ENCODE measurements at places on chromosomes 2 and 18. TPM values are rescaled to one million over a fixed set of nuclear protein-coding genes. Genes with fewer than 3 reads are reported as not detected.

DNA sequence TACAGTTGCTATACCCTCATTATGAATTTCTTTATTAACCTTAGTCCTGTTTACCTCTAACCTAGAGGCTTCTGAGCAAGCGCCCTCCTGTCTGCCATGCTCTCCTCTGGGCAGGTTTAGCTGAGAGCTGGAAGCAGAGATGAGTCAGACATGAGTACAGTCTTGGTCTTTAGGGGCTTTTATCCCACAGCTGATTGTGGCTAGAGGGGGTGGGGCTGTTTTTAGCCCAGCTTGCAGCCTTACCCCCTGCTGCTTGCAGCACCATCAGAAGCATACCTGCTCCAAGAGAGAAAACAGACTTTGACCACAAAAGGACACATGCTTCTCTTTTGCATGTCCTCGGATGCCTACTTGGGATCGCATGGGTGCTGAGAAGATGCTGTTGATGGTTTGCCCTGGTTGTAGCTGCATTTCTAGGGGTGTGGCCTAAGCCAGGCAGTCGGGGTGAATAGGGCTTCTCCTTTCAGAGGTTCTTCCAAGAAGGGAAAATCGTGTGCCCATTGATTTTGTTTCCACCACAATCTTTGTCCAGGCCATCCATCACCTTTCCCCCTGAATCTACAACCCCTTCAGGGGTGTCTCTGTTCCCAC is 115.0 kb upstream of the LGALSL start:
- DNase-seq = no peak

- no peak for DNase-seq
Observed at GRCh38 chr18:73924836-73925235, 222.8 kb downstream of the FBXO15 start.

DNA sequence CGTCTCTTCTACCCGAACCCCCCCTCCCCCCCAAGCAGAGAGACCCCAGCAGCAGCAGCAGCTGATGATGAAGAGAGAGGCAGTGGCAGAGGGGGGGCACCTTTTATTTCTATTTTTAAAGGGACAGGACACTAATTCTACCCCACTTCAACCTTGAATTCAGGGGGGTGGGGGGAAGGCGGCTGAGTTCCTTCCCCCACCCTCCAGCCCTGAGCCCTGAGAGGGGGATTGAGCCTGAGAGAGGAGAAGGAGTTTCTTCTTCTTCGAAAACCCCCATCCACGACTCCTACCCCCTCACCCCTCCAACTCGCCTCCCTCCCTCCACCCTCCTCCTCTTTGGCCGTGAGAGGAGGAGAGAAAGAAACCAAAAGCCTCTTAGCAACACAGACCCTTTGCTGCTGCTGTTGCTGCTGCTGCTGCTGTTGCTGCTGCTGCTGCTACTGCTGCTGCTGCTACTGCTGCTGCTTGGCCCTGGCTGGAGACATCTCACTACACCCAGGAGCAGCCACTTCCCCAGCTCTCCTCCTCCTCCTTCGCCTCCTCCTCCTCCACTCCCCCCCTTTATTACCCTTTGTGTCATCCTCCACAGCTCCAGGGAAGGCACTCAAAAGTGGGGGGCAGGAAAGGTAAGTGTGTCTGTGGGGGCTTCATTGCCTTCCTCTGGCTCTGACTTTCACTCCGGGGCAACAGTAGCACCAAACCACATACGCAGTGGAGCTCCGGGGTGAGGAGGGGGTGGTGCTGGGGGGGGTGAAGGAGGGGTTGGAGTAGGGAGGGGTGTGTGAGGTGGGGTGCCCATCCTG is at the start of gene MBD5:
Gene MBD5, plus strand, starts transcription at position 33 of the 803 bp plus-strand sequence.
- peak; percentile 45 for DNase-seq

DNA sequence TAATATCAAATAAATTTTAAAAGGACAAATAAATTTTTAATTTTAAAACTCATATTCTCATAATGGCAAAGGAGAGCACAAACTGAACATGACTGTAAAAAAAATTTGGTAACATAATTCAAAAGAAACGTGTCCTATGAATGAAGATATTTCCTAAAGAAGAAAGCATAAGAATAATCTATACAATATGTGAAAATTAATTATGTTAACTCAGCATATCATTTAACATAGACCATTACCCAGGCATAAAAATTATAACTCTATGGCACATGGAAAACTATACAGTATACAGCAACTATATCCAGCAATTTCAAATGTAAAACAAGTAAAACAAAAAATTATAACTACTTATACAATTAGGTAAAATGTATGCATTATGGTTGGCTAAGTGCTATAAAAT is 288.1 kb downstream of the SUCLG1 start:
- DNase-seq = no peak

DNA sequence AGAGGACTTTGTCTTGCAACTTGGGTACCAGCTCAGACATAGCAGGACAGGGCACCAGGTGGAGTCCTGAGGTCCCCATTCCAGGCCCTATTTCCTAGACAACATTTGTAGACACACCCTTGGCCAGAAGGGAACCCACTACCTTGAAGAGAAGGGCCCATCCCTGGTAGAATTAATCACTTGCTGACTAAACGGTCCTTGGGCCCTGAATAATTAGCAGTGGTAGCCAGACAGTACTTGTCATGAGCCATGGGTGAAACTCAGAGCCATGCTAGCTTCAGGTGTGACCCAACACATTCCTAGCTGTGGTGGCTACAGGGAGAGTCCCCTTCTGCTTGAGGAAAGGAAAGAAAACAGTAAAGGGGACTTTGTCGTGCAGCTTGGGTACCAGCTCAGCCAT is 28.5 kb upstream of the ACTR2 start:
- no peak for DNase-seq

SPR gene
- 53.9 TPM for total RNA-seq

DNA sequence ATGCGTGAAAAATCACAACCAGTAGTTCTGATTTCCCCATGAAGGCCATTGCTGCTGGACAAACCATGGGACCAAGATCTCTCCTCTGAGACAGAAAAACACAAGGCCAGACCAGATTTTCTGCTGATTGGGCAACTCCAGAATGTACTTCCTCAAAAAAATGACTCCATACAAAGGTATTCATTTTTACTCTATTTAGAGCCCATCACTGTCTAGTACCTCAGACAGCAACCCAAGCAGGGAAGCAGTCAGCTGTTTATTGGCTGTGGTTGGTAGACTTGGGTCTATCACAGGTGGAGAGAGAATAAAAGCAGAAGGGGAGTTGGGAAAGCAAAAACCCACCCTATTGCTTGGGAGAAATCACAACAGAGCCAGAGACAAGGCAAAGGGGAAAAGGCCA is 219.9 kb downstream of the PIK3C3 start:
- no peak for DNase-seq

ARHGAP15 gene
- 5.4 TPM for total RNA-seq

DNA sequence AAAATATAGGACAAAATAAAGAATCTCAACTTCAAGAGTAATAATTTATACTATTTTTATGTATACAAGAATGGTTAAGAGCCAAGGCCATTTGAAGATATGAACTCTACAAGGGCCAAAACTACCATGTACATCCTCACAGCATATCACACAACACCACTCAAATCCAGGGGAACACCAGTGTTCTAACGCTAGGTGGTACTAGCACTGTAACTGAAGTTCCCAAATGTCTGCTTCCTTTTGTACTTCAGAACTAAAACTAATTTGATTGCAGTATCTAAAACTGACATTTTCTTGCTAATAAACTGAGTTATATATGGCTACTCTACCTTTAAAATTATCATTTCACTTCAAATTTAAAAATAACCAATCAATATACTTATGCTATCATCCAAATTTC is 47.0 kb downstream of the REV1 start:
- no peak for DNase-seq

HNRNPA3 gene
- 64.5 TPM for total RNA-seq

OXER1 gene
- 0.40 TPM for total RNA-seq

- DNase-seq = no peak
Observed at GRCh38 chr2:241110607-241111439, 8.7 kb upstream of the MTERF4 start.

GRCh38 chr2:160943414-160943813 is 216.8 kb upstream of the TANK start:
- DNase-seq = no peak

BCS1L gene
- 47.6 TPM for total RNA-seq

DNA sequence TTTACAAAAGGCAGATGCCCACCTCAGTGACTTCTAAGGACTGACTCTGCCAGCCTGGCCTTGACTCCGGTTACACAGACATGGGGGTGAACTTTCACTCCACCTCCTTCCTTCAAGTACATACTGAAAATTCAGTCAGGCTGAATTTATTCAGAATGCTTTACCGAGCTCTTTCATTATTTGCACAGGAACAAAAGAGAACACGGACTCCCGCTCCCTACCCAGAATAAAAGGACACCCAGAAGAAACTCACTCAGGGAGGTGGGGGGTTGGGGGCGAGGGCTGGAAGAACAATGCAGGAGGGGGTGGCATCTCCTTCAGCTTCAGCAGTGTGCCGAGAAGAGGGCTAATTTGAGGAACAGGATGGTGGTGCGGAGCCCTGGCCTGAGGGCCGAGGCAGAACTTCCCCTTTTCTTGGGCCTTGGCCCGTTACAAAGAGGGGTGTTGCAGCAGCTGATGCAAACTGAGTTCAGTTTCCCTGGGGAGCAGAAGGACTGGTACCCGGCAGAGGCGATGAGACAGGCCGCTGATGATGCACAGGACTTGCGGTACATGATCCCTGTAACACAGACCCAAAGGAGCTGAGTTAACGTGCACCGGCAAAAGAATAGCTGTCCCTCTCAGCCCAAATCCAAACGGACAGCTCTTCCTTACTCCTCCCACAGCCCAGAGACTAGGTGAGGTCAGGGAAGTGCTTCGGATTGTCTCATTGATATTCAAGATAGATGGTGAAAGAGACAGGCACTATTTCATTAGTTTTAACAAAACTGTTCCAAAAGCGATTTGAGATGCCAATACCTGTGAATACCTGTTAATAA is 24.1 kb downstream of the LYPD1 start:
- no peak for DNase-seq

DNA sequence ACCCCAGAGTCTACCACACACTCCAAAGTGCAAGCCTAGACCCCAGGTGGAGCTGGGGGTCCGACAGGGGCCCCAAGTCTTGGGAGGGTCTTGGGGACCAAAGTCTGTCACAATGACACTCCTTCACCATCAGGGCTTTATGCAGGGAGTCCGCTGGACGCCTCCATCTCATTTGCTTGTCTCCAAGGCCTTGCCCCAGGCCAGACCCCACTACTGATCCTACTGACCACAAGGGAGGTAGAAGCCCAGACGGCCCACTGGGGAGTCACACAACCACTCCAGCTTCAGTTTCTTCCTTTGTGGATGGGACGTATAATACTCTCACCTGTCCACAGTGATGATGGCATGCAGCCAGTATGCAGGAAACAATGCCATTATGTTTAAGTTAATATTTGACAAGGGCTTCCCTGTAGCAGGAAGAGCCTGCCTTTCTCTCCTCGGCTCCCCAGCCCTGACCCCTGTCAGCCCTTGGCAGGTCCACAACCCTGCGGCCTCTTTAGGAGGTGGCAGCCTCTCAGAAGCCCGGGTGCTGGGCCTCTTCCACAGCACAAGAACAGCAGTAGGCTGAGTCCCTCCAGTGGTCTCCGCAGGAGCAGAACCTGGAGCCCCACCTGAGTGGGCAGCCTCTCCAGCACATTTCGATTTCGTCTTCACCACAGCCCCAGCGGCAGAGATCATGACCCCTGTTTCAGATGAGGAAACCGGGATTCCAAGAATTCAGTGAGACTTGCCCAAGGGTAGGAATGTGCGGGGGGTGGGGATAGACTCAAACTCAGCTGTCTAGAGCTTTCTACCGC is 6.5 kb downstream of the BIN1 start:
- no peak for DNase-seq

GRCh38 chr2:128410758-128411215 is 92.1 kb upstream of the HS6ST1 start:
- DNase-seq = no peak

- no peak for DNase-seq
Observed at GRCh38 chr18:1708006-1708405, 803.3 kb downstream of the ADCYAP1 start.

GRCh38 chr2:203567691-203568090 is 32.6 kb upstream of the RAPH1 start:
- DNase-seq = no peak

Data from Right ventricle myocardium superior (tissue), 1 donor.